ENCODE measurements at places on chromosomes 5 and 9.
A peak's percentile ranks its signal among the peaks of the same experiment; 100 is the strongest.

DNA sequence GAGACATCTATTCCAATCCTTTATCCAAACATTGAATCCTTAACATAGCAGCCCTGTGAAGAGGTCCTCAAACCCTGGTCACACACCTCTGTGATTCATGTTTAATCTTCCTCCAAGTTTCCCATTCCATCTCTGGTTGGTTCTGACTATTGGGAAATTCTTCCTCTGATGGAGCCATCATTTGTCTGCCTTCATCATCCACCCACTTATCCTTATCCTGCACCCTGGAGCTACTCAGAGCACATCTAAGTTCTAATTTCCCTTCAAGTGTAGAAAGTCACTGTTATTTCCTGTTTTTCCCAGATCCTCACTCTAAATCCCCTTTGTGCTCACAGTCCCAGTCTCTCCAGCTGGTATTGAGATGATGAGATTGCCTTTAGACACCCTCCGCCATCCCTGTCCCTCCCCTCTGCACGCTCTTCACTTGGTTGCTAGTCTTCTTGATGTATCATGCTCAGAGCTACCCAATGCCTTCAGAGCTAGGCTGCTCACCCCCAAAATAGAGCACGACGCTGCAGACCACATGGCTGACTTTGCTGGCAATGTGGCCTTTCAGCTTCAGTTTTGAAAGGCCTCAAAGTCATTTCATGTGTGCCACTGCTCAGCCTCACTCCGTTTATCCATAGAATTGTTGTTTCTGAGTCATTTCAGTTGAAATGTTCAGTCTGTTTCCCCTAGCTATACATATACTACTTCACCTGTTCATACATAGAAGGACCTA is 154.3 kb downstream of the PALM2AKAP2 start:
- no peak for DNase-seq

GRCh38 chr5:53023969-53024368 is 34.8 kb downstream of the ITGA2 start:
- no peak for DNase-seq

DNA sequence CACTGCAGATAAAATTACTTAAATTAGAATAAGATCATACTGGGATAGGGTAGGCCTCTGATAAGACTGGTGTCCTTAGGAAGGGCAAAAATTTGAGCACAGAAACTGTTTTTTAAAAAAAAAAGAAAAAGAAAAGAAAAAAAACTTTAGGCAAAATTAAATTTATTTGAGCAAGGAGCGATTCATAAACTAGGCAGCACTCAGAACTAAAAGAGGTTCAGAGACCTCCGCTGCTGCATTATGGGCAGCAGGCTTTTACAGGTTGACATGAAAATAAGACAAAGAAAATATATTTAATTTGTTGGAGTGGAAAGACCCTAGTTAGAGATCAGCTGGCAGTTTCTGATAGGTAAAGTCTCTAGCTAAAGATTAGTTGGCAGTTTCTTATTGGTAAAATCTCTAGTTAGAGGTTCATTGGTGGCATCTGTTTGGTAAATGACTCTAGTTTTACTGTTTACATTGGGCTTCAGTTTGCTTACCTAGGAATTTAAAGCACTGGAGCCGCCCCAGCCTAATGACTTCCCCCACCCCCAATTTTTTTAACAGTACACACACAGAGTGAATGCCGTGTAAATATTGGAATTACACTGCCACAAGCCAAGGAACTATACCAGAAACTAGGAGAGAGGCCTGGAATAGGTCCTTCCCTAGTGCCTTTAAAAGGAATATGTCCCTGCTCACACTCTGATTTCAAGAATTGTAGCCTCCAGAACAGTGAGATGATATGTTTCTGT is 4.5 kb upstream of the PLPP6 start:
- DNase-seq = no peak

GRCh38 chr9:127214421-127215267 is 49.9 kb upstream of the GARNL3 start:
- peak; percentile 29 for DNase-seq

DNA sequence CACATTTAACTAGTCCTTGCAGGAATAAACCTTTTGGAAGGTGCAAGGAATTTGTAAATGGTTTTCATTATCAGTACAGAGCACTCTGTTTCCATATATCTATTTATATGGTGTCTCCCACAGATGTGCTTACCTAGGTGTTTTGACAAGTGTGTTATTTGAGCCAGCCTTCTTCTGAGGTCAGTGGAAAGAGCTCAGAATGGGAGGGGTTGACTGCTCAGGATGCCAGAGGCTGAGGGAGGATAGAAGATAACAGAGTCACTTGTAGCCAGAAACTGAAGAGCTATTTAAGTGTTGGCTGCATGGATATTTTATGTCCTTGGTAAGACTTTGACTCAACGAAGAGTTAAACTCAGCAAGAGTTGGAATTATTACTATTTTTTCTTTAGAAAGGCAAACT is 5.0 kb downstream of the CMYA5 start:
- DNase-seq = no peak
